ENCODE measurements at places on chromosomes 4 and X. TPM values are rescaled to one million over a fixed set of nuclear protein-coding genes. Genes with fewer than 3 reads are reported as not detected.

ARAP2 gene
- total RNA-seq: 0.36 TPM

STATH gene
- not detected for total RNA-seq

RAB41 gene
- not detected for total RNA-seq

KDR gene
- not detected for total RNA-seq

BST1 gene
- total RNA-seq: 17.6 TPM

HS3ST1 gene
- total RNA-seq: 0.12 TPM

STK26 gene
- total RNA-seq: 12.6 TPM

ARMCX4 gene
- total RNA-seq: 0.43 TPM

NDNF gene
- total RNA-seq: not detected

AMOT gene
- total RNA-seq: 0.54 TPM

KLB gene
- total RNA-seq: 0.13 TPM

NUP62CL gene
- total RNA-seq: 13.4 TPM

SPATA4 gene
- 0.20 TPM for total RNA-seq

LONRF3 gene
- total RNA-seq: 3.3 TPM

DACH2 gene
- not detected for total RNA-seq

ADAM29 gene
- total RNA-seq: not detected

NHS gene
- total RNA-seq: 5.4 TPM

C1QTNF7 gene
- total RNA-seq: not detected

PPBP gene
- total RNA-seq: not detected

MPP1 gene
- total RNA-seq: 15.4 TPM

POF1B gene
- total RNA-seq: 2.9 TPM

ZNF732 gene
- not detected for total RNA-seq

LUZP4 gene
- total RNA-seq: not detected

GPC4 gene
- not detected for total RNA-seq

DCAF8L2 gene
- total RNA-seq: not detected

H2BW2 gene
- total RNA-seq: not detected

PCDH18 gene
- total RNA-seq: not detected

STOX2 gene
- total RNA-seq: 2.1 TPM

ANOS1 gene
- total RNA-seq: 0.06 TPM
